OCI-LY7 (cell line): ENCODE measurements at places on chromosomes 5 and 9.
A peak's percentile ranks its signal among the peaks of the same experiment; 100 is the strongest.

DNA sequence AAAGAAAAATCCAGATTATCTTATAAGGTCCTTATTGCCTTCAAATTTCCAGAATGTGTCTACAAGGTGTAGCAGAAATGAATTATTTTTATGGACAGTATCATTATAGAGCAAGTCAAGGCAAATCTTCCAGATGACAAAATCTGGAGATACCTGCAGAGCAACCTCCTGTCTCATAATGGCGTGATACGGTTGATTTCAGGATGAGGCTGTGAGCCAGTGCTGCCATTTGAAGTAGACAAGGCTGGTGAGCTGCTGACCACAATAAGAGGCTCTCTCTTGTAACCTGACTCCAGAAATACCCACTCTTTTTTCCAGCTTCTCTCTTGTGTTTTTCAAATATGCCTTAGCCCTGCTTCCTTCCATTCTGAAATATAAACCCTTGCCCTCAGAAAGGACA, 108.2 kb downstream of the HTR1A start:
- no peak for DNase-seq

- DNase-seq, result no peak
Observed at GRCh38 chr9:81566074-81566698, 123.2 kb downstream of the TLE1 start.

GRCh38 chr9:93658184-93658925, 82.0 kb downstream of the PHF2 start:
- DNase-seq, result no peak

DNA sequence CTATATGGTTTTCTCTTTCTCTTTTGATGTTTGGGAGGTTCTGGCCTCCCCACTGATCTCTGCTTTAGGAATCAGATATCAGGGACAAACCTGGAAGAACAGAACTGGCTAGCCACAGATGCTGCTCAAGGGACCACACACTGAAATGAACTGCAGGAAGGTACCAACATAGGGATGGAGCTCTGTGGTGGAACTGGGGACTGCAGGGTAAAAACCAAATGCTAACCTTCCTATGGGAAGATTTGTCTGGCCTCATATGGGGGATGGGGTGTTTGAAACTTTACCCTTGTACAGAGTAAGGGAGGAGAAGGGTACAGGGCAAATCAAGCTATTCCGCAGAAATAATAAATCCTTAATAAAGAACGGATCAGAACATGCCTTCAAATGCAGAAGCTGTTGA, 49.4 kb downstream of the ELOVL7 start:
- DNase-seq, result no peak

DNA sequence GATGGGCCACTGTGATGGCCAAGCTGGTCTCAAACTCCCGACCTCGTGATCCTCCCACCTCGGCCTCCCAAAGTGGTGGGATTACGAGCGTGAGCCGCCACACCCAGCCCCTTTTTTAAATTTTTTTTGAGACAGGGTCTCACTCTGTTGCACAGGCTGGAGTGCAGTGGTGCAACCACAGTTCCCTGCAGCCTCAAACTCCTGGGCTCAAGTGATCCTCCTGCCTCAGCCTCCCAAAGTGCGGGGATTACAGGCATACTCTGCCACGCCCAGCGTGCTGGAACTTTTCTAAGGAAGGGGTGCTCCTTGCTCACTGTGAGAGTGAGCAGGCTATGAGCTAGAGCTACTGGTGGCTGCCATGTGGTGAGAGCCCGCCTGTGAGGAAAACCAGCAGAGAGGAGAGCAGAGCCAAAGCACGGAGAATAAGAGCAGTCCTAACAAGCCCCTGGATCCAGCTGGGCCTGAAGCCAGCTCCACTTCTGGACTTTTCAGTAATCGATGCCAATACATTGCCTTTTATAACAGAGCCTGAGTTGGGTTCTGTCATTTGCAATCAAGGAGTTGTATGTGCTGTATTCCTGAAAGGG, 75.5 kb upstream of the UNC5A start:
- DNase-seq, result no peak

DNA sequence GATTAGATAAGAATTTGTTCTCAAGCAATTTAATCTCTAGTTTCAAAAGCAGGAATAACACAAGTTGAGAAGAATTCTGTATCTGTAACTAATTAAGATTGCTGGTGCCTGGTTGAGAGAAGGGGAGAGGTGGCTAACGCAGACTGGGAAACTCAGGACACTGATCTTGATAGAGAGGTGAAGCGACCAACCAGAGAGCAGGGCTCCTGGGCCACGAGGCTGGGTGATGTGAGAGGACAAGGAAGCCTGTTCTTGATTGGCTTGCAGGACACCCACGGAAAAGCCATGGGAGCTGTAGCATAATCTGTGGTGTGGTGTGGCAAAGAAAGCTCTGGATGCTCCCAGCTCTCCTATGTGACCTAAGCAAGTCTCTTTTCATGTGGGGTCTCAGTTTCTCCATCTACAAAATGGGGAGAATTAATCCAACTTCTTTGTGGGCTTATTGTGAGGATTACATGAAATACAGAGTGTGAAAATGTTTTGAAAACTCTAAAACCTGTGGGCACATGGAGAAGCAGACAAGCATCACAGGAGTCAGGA, 594.1 kb upstream of the BRINP1 start:
- DNase-seq, result no peak

- DNase-seq, result no peak
Observed at GRCh38 chr9:123318202-123318601, 37.8 kb upstream of the CRB2 start.

- DNase-seq, result no peak
Observed at GRCh38 chr5:124960266-124960665, 213.8 kb upstream of the ZNF608 start.

DNA sequence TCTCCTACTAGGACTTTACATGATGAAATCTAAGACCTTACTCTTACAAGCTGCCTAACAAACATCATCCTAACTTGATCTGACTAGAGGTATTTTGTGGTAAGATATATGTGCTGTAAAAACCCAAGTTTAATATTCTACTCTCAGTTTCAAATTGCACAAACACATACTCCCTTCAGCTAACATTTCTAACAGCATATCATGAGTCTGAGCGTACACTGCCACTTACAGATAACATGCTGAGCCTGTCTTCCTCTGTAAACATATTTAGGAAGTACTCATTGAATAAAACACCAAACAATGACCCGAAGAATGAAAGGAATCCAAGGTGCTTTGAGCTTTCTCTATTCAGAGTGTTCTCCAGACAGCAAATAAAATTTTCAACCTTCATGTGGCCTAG, 7.9 kb upstream of the ESM1 start:
- no peak for DNase-seq

- DNase-seq, result no peak
Observed at GRCh38 chr9:37963936-37964739, 60.2 kb upstream of the SLC25A51 start.

- no peak for DNase-seq
Observed at GRCh38 chr9:8706531-8706930, 907.0 kb upstream of the DMAC1 start.

DNA sequence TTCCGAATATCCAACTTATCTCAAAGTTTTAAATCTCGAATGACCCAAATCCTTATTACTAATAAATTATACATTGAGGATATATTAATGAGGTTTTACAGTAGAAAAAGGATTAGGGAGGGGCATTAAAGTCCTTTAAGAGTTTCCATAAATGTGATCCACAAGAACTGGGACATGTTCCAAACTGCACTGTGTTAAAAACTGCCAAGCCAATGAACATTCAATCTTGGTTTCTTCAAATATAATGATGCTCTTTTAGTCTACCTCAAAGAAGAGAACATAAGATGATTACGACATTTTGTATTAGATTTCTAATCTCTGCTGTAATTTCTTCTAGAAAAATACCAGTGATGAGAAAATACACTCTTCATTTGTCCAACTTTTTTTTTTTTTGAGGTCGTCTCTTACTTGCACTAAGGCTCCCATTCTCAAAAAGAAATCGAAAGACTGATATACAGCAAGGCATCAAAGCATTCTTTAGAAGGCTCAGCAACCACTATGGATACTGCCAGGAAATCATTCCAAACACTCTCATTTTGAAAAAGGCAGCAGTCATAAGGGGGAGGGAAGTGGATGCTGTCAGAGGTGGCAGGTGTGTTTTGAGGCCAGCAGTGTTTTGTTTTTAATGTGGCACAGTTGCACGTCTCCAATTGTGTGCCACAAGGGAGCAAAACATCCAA, 1.7 kb downstream of the PTAR1 start:
- DNase-seq, result peak; percentile 37

DNA sequence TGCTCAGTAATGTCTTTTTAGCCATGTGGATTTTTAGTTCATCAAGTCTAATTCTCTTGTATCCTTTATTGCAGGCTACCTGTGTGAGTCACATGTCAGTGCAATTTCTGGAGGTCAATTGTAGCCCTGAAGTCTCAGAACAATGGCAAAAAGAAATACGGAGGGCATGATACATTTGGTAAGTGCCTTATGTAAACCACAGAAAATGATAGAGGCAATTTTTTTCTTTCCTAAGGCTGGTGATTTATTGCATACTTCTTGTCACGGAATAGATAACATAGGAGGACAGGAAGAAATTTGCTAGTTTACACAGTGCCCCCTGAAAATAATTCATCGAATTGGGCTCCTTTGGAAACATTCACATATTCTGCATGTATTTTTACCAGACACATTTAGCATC, 235.9 kb downstream of the DMRTA1 start:
- no peak for DNase-seq

GRCh38 chr9:96491079-96491879, 41.3 kb downstream of the HABP4 start:
- no peak for DNase-seq

GRCh38 chr5:146633323-146633764, 117.4 kb upstream of the GPR151 start:
- DNase-seq, result no peak

DNA sequence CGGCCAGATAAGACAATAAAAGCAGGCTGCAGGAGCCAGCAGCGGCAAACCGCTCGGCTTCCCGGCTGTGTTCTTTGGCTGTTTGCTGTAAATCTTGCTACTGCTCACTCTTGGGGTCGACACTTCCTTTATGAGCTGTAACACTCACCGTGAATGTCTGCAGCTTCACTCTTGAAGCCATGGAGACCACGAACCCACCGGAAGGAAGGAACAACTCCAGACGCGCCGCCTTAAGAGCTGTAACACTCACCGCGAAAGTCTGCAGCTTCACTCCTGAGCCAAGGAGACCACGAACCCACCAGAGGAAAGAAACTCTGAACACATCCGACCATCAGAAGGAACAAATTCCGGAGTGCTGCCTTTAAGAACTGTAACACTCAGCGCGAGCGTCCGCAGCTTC, 451.7 kb downstream of the AGTPBP1 start:
- no peak for DNase-seq

DNA sequence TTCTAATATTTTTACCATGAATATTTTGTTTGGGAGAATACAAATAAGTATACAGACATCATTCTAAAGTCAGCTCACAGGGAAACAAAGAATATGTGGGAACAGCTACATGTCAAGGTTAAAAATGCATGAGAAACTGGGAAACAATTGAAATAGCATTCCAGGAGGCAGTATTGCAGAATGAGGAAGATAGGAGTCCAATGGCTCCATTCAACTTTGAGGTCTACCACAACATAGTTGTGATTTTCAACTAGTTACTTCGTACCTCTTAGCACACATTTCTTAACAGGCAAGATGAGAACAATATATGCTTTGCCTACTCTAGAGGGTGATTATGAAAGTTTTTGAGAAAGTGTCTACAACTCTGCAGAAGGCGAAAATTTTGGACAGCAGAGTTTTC, 35.2 kb upstream of the CAST start:
- DNase-seq, result no peak

- no peak for DNase-seq
Observed at GRCh38 chr5:2263763-2264162, 381.0 kb upstream of the IRX4 start.

GRCh38 chr9:129458155-129458661, 162.7 kb downstream of the C9orf50 start:
- DNase-seq, result no peak

- no peak for DNase-seq
Observed at GRCh38 chr9:117268847-117269446, 145.9 kb downstream of the ASTN2 start.

- DNase-seq, result no peak
Observed at GRCh38 chr5:131720714-131721113, 76.1 kb downstream of the FNIP1 start.

GRCh38 chr5:135481387-135481786, 29.2 kb upstream of the TIFAB start:
- DNase-seq, result no peak

DNA sequence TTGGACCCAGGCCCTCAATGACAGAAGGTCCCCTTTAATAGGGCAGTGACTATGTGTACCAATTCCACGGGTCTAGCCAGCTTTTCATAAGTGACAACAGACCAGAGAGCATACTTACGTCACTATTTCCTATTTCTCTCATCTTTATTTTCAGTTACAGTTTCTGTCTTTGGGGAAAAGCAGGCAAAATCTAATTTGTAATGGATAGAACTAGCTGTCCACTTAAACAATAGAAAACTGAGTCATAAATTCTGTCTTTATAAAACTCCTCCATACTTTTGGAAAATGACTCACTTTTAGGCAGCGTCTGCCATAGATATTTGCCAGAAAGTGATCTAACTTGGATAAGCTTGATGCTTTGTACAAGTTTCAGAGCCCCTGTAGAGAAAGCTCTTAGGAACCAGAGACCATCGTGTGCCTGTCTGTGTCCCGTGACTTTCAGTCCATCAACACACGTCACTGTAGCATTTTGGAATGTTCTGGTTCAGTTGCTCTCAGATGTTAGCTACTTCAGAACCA, 101.9 kb downstream of the F2RL2 start:
- DNase-seq, result no peak

GRCh38 chr5:16539169-16539666, 73.6 kb upstream of the ZNF622 start:
- no peak for DNase-seq

- DNase-seq, result no peak
Observed at GRCh38 chr9:123669346-123669745, 260.6 kb downstream of the DENND1A start.

DNA sequence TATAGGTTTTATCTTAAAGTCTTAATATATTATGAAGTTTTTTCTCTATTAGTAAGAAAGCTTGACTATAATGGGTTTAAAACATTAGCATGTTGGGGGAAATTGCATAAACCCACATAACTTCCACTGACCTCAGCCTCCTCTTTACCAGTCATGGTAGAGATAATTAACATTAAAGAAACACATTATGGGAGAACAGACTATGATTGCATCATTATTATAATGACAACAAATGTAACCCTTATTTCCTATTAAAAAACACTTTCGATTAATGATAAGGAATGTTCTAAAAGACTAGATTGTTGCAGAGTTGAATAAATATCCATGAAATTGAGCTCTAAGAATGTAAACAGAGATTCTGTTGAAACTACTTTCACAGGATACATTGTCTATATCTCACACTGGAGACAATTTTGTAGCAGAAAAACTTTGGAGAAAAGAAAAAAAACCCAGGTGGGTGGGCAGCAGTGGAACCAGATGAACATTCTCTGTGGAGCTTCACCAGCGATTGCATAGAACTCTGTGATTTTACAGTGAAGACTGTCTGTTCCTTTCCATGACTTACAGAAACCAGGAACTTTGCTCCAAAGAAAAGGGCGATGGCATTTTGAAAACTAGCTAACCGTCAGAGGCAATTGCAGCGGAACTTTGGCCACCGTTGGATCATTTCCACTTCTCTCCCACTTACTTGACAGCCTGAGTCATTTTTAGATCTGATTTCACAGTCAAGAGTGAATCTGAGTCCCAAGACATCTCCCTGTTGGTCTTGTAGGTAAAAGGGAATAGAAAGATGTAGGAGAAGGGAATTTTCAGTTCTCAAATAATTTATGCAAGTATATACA, 21.0 kb upstream of the ERAP2 start:
- no peak for DNase-seq

GRCh38 chr5:69462170-69462569, 30.4 kb upstream of the OCLN start:
- DNase-seq, result no peak
